ENCODE measurements at places on chromosomes 5 and 9. TPM values are rescaled to one million over a fixed set of nuclear protein-coding genes. Genes with fewer than 3 reads are reported as not detected.

Gene ANKRD18A
- total RNA-seq: 2.1 TPM

Gene BASP1
- total RNA-seq: not detected

Gene ARL14EPL
- not detected for total RNA-seq

Gene ASPN
- not detected for total RNA-seq

Gene PSMD5
- total RNA-seq: 54.0 TPM

Measured in T-helper 2 cell treated with Interferon-gamma antibody and Interleukin-4, amounts not matched to agents 100 ng/mL and 5 ng/mL, for 36 hours (primary cell).